CD14-positive monocyte (primary cell): ENCODE measurements at places on chromosomes 3 and 15.

- no peak for DNase-seq
Measured at GRCh38 chr3:21991061-21991460, 240.1 kb upstream of the ZNF385D start.

DNA sequence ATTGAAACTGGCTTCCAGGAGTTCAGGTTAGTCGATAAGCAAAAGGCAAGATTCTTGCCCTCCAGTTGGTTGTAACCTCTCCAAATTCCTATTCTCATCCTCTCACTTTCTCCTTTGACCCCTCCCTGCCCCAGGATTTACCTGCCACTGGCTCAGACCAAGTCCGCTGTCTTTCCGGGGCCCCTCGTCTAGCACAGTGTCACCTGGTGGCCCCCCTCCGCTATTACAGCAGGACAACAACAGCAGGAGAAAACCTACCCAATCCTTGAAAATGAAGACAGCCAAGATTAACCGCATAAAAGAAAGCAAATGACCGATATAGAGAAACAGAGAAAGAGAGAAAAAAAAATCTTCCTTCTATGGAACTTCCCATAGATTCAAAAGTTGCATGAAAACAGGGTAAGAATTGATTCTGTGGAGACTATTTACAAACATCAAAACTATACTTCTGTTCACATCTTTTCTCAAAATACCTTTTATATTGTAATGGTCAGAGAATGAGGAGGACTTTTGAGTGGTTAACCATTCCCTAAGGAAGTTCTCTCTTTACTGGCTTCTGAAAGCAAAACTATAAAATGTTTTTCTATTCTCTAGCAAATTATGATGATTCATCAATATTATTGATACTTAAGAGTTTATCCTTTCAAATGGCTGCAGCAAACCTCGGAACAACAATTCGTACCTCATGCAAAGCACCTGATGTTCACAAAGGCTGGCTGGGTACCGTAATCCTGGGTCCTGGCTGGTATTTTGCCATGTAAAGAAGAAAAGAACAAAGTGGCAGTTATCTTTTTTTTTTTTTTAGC, 10.0 kb upstream of the ST8SIA2 start:
- no peak for DNase-seq

DNA sequence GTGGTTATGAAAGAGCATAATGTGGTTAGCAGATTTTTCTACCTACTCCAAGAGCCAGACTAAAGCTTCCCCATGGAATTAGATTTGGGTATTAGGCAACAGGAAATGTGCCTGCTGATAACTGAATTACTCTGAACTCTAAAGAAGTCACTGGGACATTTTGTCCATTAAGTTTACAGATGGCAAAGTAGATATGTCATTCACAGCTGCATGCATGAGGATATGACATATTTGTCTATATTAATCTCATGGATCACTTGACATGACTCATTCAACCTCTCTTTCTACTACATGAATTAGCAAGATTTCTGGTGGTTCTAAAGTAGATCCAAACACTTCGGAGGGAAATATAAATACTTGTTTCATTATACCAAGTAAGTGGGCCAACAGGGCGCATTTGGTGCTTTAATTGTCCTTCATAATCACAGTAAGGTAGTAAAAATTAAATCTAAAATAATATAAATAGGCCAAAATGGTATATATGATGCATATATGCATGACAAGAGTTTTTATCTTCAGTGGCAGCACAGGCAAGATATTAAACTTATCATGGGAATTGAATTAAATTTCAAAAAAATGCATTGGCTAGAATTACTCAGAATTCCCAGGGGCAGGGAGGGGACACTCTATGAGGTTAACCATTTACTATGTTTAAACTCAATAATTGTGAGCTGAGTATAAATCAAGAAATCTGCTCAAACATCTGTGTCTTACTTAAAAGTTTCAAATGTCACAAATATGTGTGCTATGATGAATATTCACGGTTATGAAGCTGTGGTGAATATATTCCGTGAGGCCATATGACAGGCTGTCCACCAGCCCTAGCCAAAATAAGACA, 365.3 kb upstream of the KCNMB2 start:
- DNase-seq: no peak

GRCh38 chr3:69791919-69792399, 52.7 kb downstream of the MITF start:
- no peak for DNase-seq

GRCh38 chr3:119084371-119085069, 49.9 kb upstream of the IGSF11 start:
- no peak for DNase-seq

- DNase-seq: no peak
Measured at GRCh38 chr3:105539897-105540296, 173.2 kb downstream of the ALCAM start.

GRCh38 chr15:40928821-40929659, at the start of gene DLL4:
Gene DLL4 (plus strand): TSS chr15:40929340. CDS start chr15:40929669, 329 bp downstream.
- no peak for DNase-seq

DNA sequence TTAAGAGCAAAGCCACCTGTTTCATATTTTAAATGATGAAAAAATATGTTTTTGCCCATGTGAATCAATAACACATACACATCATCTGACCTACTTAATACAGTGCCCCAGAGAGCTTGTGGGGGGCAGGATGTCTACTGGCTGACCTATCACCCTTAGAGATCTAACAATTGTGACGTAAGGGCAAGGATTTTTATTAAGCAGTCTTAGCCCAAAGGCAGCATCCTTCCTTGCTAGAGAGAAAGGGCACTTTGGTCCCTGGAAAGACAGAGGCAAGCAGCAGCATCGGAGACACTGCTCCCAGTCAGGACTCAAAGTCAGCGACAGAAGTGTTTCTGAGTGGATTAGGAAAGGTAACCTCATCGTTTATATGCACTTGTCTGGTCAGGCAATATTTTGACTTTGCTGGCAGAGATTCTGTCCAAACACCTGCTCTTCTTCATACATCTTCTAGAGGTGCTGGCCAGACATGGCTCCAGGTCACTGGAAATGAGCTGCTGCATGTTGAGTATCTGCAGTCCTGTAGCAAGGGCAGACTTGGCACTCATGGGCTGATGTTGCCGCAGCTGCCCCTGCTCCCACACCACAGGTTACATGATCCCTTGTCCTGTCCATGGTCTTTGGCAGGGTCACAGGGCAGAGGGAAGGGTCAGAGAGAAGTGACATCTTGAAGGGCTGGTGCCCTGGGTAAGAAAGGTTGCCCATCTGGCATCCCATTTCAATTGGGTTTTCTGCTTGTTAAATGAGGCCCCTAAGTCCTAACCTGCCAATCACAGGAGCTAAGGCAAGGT, 1.8 kb downstream of the CXCR6 start:
- no peak for DNase-seq

- DNase-seq: no peak
Measured at GRCh38 chr15:96869790-96870189, 539.3 kb downstream of the NR2F2 start.

DNA sequence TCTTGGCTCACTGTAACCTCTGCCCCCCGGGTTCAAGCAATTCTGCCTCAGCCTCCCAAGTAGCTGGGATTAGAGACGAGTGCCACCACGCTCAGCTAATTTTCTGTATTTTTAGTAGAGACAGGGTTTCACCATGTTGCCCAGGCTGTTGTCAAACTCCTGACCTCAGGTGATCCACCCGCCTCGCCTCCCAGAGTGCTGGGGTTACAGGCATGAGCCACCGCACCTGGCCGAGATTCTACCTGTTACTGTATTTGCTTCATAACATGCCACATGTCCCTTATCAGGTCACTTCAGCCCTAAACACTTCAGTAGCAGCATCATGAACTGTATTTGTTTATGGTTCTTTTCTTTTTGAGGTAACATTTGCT, 7.5 kb upstream of the LCTL start:
- DNase-seq: no peak

DNA sequence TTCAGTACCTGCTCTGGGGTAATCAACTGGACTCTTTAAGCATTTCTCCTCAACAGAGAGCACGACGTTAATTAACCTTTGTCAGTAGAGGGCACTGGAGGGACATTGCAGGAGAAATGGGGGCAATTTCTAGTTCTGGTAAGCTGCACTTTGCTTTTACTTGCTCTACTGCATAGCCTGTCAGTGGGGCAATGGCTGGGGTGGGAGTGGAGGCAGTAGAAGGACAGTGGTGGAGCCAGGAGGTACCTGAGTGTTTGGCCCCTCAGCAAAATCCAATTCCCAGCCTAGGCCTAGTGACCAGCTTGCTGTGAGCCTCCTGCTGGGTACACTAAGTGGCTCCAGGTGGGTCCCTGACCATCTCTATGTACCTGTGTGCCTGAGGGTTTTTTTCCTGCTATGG, 18.3 kb upstream of the MED12L start:
- DNase-seq: no peak

DNA sequence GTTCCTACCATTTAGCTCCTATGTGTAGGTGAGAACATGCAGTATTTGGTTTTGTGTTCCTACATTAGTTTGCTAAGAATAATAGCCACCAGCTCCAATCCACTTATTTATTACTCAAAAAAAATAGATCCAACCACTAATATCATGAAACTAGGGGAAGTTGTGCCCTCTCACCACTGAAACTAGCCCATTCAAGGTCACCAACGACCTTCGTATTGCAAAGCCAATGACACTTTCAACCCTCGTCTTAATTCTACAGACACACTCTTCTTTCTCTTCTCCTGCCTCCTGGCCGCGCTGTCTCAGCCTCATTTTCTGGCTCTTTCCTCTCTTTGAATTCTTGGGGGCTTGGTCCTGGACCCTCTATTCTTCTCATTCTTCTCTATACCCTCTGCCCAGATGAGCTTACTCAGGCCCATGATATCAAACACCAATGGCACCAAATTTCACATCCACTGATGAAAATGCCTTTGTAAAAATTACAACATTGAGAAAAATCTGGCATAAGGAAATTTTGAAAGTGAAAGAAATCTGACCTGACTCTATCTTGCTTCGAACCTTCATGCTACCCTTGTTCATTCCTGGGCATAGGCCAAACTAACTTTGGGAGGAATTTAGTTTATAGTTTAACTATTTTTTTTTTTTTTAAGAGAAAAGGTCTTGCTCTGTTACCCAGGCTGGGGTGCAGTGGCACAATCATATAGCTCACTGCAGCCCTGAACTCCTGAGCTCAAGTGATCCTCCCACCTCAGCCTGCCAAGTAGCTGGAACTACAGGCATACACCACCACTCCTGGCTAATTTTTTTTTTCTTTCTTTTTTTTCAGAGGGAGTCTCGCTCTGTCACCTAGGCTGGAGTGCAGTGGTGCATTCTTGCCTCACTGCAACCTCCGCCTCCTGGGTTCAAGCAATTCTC, 25.4 kb upstream of the LIMD1 start:
- DNase-seq: no peak

- DNase-seq: peak; percentile 28
Measured at GRCh38 chr3:160569894-160570652, 4.7 kb upstream of the KPNA4 start.

DNA sequence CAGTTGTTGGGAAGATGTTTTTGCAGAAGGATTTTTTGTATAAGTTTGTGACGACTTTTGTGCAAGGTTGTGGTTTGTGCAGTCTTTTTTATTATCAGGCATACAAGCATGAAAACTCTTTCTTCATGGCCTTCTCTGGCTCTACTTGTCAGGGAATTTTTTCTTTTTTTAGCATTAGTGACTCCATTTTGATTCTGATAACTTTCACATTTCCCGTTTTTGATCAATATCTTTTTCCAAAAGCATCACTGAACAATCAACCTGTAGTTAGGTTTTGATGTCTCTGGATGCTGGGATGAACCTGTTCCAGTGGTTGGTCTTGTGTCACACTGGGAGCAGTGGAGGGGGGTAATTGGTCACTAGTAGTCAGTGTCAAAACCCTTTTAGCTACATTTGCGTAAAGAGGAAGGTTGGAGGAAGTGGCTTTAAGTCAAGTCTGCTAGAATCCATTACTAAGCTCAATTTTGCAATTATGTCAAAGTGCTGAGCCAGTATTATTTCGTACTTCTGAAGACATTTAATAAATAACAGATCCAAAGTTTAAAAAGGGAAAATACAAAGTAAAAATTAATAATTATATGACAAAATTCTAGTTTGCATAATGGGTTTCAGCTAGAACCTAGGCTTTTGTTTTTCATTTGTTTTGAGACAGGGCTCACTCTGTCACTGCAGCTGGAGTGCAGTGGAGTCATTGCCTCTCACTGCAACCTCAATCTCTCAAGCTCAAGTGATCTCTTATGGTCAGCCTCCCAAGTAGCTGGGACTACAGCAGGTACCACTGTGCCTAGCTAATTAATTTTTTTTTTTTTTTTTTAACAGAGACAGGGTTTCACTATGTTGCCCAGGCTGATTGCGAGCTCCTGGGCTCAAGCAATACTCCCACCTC, 18.8 kb upstream of the CFAP161 start:
- peak; percentile 35 for DNase-seq

- DNase-seq: no peak
Measured at GRCh38 chr3:63875510-63875909, 11.8 kb downstream of the ATXN7 start.

GRCh38 chr3:83953417-83954089, 1005.2 kb upstream of the CADM2 start:
- no peak for DNase-seq

DNA sequence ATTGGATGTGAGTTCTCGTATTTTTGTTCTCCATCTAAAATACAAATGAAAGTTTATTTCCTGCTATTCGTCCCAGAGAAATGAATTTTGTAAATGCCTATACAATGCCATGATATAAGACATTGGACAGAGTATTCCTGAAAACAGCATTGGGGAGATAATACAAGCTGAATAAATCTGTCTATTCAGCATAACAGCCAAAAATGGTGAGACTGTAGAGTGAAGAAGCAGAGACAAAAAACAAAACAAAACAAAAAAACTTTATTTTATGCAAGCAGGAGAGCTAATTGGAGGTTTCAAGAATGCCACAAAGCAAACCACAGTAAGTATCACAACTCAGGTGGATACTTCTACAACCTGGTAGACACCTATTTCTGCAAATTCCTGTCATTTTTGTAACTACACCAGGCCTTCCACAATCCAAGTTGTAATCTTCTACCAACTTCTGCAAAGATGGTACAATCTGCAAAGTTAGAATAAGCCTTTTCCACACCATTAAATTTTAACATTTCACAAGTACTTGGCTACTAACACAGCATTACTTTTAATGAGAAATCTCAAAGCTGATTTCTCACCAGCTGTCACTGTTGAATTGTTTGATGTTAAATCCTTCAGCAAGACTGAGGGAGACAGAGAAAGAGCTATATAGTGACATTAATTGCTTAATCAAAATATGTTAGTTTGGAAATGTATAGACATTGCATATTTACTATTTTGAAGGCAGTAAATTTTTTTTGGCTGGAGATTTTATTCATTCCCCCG, 163.1 kb downstream of the CLSTN2 start:
- no peak for DNase-seq

DNA sequence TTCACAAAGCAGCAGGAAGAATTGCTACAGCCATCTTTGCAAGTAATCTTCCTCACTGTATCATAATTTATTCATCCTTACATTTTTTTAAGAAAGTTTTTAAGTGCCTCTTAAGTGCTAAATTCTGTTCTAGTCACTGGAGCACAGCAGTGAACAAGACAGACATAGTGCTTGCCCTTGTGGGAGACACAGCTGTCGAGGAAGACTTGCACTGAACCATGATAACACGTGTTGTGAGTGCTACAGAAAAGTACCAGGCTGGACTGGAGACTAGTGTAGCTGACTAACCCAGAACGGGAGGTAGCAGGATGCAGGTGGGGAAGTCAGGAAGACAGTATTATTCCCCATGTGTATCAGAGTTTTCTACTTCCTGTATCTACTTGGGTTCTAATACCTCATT, 300.6 kb downstream of the TBL1XR1 start:
- no peak for DNase-seq
